Naive thymus-derived CD8-positive, alpha-beta T cell (primary cell): ENCODE measurements at places on chromosomes 7 and 10.

- peak; percentile 91 for DNase-seq
Measured at GRCh38 chr7:322111-322671, 32.2 kb downstream of the FOXL3 start.

GRCh38 chr10:35413985-35414861 is 77.9 kb downstream of the CCNY start:
- no peak for DNase-seq

DNA sequence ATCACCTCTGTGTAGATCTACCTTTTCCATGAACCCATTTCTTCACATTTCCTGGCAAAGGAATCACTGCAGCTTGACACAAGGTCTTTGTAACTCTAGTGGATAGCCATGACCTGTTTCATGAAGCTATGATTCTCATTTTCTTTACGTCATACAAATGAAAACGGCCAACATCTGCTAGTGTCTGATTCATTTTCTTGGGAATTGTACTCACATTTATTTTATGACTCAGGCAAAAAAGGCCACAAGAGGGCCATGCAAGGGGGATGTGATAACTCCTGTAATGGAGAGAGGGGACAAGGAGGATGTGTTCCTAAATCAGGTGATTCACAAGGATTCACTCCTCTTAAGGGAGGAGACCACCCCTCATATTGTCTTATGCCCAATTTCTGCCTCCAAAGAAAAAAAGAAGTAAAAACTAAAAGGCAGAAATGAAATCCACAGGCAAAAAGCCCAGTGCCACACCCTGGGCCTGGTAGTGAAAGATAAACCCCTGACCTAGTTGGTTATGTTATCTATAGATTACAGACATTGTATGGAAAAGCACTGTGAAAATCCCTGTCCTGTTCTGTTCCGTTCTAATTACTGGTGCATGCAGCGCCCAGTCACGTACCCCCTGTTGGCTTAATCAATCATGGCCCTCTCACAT is 249.9 kb downstream of the IPMK start:
- no peak for DNase-seq

GRCh38 chr7:5394264-5395105 is 29.1 kb downstream of the TNRC18 start:
- DNase-seq, result no peak

- no peak for DNase-seq
Measured at GRCh38 chr10:127961071-127961470, 54.2 kb downstream of the PTPRE start.

- DNase-seq, result peak; percentile 37
Measured at GRCh38 chr10:63273577-63273976, 140.4 kb downstream of the NRBF2 start.

- DNase-seq, result no peak
Measured at GRCh38 chr7:30699706-30700495, 17.6 kb upstream of the CRHR2 start.

- DNase-seq, result no peak
Measured at GRCh38 chr7:120732256-120732655, 125.7 kb downstream of the TSPAN12 start.

- DNase-seq, result no peak
Measured at GRCh38 chr10:50510517-50511473, 113.0 kb downstream of the SGMS1 start.

DNA sequence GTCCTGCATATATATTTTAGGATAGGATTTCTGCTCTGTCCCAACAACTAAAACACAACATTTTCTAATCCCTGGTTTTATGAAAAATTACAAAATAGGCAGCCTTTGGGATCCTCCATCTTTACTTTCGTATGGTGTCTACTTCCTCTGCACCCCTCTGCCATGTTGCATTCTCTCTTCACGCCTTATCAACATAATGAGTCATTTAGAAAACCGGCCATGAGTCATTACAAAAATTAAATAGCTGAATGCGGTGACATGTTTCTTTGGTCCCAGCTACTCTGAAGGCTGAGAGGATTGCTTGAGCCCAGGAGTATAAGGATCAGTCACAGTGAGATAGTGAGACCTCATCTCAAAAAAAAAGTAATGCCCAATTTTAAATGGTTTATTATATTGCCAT is 148.1 kb upstream of the CELF2 start:
- DNase-seq, result no peak

- DNase-seq, result no peak
Measured at GRCh38 chr7:50693455-50694130, 89.1 kb downstream of the GRB10 start.

DNA sequence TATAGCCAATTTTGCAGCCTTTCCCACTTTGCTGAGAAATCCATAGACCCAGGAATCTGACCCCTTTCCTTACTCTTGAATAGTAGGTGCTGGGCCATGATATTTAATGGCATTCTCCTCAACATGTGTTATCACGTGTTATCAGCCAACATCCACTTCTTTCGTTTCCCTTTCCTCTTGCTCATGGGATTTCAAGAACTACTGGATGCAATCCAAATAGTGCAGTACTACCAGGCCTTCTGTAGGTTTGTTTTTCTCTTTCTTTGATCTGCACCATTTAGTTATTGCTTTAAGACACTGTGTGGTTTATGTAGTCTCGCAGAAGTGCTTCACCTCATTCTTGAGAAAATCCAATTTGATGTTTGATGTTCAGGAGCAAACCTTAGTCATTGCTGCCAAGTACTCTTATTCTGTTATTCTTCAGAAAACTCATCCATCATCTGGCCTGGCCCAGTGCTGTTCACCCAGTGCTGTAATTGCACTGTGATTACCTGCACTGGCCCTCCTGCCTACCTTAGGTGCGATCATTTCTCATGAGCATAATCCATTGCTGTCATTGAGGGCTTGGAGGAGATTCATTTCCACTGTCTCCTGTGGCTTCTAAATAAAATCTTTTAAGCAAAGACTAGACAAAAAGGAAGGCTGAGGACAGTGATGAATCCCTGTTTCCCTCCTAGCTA is 315.3 kb downstream of the BMPER start:
- no peak for DNase-seq

DNA sequence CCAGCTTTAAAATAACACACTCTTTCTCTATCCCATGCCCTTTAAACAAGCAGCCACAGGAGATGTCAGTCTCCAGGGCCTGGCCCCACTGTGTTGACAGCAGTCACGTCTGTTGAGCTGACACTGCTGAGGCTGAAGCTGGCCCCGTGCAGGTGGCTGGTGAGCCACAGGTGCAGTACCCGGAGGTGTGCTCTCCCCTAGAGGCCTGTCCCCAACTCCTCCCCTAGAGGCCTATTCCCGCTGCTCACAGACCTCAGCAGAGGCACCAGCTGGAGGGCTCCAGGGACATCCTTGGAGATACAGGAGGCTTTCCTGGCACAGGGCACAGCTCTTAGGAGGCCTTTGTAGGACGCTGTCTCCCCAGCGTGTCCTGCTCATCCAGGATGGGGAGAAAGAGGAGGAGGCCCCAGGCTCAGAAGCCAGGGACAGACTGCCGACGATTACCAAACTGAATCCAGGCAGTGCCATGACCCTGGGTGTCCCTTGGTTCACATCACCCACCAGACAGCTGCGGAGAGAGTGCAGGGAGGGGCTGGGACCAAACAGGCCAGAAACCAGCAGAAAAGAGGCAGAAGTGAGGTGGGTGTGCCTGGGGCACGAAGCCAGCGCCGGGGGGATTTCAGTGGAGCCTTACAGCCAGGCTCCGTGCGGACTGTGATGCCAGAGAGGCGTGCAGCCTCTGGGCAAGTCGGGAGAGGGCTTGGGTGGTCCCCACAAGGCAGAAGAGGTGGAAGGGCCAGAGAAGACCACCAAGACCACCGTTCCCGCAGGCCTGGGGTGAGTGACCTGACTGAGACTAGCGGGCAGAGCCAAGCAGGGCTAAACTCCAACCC is 18.5 kb upstream of the TTYH3 start:
- DNase-seq, result no peak

- no peak for DNase-seq
Measured at GRCh38 chr10:75468612-75469005, 37.2 kb downstream of the LRMDA start.

DNA sequence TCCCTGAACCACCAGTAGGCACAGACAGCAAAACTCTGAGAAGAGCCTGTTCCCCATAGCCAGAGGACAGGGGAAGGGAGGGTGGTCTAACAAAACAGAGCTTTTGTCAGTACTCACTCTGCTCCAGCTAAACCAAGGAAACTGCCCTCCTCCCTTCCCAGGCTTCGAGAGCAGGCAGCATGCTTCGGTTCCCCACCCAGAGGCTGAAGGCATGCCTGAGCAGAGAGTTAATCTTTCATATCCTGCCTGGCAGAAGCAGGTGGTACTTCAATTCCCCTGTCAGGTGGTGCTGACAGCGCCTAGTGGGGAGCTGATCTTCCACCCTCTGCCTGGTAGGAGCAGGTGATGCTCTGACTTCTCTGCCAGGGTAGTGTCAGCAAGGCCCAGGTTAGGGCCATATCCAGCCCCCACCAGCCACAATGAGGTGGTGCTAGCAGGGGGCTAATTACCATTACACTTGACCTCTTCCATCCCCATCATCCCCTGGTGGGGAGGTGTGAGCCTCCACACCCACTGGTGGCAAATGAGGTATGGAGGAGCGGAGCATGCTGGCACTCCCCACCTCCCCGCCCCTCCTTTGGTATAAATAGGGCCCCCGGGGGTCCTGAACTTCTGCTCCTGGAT is 35.1 kb downstream of the SDK1 start:
- no peak for DNase-seq

DNA sequence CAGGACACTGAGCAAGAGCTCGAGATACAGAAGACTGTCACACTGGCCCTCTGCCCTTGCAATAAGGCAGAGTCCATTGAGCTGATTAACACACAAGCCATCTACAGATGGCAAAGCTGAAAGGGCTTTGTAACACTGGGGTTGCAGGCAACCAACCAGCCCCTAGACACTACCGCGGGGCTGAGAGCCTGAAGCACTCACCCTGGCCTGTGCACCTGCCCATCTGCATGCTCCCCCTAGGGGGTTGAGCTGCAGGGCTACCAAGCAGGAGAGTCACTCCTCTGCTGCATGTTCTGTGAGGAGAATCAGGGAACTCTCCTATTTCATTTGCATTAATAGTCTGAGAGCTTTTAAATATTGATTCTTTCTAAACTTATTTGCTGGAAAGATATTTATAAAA is 128.1 kb upstream of the VIPR2 start:
- no peak for DNase-seq

DNA sequence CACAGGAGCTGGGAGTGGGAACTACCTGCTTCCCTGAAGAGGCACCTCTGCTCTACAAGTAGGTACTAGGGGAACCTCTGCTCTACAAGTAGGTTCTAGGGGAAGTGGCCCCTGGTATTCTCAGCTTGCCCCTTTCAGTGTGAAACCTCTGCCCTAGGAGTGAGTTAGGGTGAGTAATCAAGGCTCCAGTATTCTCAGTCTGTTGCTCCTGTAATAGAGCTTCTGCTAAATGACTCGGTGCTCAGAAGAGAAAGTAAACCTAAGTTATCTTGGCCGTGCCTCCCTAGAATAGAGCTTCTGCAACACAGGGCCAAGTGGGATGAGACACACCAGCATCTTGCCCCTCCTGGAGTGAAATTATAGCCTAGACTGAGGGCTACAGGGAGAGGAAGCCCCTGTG is 13.4 kb upstream of the RASSF4 start:
- DNase-seq, result no peak

DNA sequence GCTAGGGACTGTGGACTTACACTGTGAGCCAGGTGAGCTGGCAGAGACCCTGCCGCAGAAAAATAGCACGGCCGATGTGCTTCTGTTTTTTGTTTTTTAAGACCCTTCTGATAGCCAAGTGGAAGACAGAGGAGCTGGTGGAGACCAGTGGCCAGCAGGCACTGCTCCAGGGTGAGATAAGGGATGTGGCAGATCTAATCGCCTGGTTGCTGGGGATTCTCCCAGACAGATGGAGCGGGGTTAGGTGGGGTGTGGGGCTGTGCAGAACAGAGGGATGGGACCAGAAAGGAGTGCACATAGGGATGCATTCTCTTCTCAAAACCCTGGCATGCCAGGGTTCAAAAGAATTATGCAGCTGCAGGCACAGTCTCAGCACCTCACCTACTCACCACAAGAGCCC is 82.2 kb downstream of the VOPP1 start:
- no peak for DNase-seq

DNA sequence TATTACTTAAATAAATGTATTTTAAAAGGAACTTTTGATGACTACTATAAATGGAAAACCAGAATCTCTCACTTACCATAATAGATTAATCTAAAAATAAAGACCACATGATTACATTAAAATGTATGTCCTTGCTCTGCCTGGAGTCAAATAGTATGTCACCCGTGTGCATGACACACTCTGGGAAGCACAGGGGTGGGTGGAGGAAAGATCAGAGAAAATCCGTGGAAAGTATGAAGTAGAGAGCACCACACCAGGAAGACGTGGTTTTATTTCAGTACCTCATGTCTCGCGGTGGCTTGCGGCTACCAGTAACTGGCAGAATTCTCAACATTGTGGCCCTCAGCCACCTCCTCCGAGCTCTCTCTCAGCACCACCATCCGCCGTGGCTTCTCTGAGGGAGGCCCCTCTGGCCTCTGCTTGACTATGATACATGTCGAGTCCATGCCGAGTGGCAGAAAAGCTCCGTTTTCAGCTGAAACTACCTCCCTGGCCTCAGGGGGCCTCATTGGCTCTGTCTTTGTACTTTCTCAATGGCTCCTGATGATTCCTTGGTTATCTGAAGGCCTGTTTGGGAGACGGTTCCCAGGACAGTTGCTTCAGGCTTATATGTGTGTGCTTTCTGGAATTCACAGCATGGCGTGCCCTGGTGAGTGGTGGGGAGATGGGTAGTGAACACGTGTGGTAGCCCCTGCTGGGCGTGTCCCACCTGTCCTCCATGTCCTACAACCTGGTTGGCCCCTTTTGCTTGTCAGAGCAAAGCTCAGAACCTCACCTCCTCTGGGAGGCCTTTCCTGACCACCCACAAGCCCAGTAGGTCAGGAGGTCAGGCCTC is 49.8 kb downstream of the LHPP start:
- no peak for DNase-seq

DNA sequence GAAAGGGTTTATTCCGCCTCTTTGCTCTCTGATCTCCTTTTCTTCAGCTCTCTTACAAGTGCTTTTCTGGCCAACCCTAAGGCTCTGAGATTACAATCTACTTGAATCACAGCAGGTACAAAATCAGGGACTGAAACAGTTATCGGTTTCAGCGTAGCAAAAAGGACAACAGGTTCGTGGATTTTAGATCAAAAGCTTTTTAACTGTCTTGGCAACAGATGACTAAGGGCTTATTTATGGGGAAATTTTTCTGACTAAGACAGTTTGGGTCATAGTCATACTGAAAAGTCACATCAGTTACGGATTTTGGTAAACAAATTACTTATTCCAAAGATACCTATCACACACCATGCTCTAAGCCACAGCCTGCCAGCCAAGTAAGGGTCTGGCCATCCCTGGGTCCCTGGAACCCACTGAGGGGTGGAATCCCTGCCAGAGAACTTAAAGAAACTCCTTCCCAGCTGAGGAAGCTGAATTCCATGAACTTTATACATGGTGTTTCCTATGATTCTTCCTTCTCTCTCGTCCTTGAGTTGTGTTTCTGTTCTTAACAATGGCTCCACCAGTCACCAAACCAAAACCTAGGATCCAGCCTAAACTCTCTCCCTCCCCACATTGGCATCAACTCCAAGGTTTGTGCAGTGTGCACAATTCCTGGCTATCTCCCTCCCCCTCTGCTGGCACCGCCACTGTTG is 169.3 kb downstream of the FAM107B start:
- DNase-seq, result no peak

GRCh38 chr10:10813656-10814055 is 204.0 kb upstream of the CELF2 start:
- no peak for DNase-seq

GRCh38 chr10:22992075-22992474 is 64.2 kb downstream of the ARMC3 start:
- DNase-seq, result no peak

- no peak for DNase-seq
Measured at GRCh38 chr10:61188691-61189090, 244.7 kb upstream of the RHOBTB1 start.
